ENCODE measurements at places on chromosomes 1 and 21.

- no peak for DNase-seq
Measured at GRCh38 chr1:116232989-116233514, 121.9 kb downstream of the MAB21L3 start.

- no peak for DNase-seq
Measured at GRCh38 chr1:186139115-186139514, 235.9 kb downstream of the TPR start.

GRCh38 chr1:117179471-117179870 is 31.3 kb downstream of the VTCN1 start:
- no peak for DNase-seq

DNA sequence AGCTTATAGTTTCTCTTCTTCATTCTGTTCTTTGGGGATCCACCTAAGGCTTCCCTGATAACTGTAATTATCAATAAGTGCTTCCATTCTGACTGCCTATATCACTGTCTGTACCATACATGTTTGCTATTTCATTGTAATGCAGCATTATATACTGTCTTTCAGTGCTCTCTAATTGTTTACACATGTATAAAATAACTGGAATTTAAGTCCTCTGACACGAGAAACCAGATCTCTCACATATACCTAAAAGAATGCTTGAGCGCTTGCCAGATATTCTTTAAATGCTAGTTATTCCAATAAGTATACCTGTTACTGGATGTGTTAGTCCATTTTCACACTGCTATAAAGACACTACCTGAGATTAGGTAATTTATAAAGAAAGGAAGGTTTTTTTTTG is 34.7 kb downstream of the CELF3 start:
- DNase-seq: no peak

DNA sequence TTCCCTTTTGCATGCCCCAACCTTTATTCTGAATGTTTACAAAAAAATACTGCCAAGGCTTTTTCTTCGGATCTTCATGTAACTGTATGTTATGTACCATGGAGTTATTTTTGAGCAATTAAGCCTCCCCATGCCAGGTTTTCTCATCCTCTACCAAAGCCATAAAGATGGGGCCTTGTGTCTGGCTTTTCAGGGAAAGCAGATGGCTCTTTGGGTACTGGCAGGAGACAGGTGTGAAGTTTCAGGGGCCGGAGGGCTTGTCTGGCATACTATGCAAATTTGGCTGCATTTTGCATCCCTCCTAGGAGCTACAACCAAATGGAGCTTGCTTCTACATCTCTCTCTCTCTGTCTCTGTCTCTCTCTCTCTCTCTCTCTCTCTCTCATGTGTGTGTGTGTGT is 28.1 kb upstream of the PLXNA2 start:
- DNase-seq: no peak

DNA sequence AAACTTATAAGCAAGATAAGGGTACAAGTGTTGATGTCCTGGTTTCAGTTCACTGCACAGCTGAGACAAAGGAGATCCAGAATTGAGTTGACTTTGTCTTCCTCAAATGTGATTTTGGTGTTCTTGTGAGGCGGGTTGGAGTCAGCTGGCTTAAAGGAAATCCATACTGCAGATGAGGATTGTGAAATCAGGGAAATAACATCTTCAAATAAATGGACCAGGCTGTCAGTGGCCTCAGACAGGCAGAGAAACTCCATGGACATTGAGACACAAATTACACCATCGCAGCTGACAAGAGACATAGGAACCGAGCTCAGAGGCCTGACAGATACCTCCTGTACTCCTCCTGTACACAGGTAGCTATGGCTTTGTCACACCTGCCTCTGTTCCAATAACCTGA is 27.0 kb upstream of the REG4 start:
- DNase-seq: no peak

GRCh38 chr1:151418081-151418480 is 18.7 kb downstream of the PSMB4 start:
- DNase-seq: no peak

- no peak for DNase-seq
Measured at GRCh38 chr1:181364801-181365200, 118.5 kb upstream of the CACNA1E start.

DNA sequence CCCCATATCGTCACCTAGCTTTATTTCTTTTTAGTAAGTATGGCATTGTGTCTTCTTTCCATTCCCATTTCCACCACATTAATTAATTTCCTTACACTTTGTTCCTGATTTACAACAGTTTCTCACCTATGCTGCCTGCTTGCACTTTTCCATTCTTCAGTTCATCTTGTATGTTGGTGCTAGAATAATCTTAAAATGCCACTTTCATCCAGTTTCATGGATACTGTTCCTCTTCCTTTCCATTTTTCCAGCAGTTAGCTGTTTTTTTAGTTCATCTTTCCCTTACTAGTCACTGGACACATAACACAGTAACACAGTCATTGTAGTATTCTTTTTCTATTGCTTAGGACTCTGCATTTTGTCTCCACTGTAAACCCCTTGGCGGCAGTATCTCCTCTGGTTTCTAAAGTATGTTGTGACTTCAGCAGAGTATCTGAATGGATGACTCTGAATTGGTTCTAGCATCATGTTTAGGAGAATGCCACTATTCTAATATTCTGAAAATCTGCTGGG is 2.1 kb downstream of the CDC7 start:
- DNase-seq: no peak

DNA sequence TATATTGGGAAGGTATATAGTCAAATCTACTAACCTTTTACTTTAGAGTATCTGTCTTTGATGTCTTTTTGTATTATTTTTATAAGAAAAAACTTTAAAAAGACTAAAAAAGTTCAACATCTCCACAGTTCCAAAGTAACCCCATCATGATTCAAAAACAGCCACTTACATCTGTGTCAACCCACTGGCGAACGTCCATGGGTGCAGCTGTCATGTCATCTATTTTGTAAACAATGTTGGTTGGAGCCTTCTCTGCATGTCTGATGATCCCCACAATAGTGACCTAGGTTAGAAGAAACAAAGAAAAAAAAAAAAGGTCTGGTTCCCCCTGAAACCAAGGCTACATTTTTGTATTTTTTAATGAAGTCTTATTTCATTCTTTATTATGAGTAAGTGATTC is 28.0 kb upstream of the SMPDL3B start:
- DNase-seq: no peak

DNA sequence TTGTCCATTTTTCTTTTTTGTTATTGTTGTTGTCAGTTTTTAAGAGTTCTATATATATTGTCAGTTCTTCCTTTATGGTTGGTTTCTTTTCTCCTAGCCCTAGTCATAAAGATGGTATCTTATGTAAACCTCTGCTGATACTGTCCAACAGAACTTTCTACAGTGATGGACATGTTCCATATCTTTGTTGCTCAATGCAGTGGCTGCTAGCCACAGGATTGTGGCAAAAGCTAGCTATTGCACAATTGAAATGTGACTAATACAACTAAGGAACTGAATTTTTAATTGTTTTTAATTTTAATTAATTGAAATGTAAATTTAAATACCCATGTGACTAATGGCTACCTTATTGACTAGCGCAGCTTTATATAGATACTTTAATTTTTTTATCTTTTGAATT is 411.8 kb upstream of the PTBP2 start:
- DNase-seq: no peak

DNA sequence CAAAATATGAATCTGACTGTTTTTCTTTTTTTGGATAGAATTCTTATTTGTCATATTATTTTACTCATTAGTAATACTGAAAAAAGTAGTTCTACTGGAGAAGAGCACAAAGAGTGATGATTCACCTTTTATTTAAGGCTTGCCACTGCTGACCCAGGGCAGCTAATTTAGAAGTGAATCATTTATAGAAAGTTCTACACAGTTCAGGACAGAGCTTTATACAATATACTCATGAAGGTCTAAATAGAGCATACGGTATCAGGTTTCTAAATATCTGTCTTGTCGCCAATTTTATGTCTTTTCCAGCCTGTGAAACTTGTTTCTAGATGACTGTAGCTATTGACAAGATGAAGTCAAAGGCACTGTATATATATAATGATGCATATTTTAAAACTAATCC is 25.0 kb downstream of the GIPC2 start:
- DNase-seq: no peak

- DNase-seq: no peak
Measured at GRCh38 chr1:115222616-115223402, 115.2 kb downstream of the NGF start.

DNA sequence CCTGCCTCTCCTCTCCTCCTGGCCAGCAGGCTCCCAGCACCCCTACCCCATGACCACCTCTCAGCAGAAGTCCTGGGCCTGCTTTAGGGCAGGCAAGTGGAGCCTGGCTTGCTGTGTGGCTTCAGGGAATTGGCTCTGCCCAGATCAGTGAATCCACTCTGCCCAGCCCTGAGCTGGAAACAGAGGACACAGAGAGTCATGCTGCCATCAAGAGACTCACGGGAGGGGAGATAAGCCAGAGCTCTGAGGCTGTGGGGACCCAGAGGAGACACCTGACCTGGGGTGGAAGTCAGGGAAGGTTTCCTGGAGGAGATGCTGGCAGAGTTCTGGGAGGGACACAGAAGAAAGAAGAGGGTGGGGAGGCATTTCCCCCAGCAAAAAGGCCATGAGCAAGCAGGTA is 54.2 kb downstream of the GLIS1 start:
- no peak for DNase-seq

DNA sequence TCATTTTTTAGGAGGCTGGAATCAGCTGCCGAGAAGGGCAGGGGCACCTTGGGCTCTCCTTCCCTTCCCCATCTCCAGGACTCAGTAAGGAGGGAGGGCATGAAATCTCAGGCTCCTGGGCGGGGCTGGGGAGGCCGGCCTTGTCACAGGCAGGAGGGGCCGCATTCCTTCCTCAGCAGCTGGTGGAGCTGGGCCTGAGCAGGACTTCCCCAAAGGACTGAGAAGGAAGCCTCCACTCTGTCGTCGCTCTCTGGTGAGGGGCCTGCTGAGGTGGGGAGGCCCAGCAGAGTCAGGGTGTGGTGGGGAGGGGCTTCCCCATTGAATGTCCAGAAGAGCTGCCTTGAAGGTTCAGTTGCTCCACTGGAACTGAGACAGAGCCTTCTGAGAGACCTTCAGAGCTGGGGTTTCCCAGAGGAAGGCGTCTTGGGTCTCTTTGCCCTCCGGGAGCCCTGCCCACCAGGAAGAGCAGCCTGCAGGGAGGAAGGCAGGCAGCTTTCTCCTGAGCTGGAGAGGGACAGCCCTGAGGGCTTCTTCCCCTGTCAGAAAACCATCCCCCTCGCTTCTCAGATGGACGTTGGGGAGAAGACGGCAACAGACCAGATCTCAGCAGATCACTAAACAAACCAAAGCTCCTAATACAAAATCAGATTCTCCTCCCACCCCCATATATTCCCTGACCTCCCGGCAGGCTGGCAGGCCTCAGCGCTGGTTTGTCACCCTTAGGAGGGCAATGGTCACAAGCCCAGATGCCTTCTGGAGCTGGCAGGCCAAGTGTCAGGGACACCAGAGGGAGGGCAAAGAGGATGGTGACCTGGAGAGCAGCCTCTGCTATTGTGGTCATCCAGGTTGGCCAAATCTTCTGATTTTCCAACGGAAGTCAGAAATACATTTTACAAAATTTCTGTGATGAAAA is 10.7 kb downstream of the KCNA10 start:
- DNase-seq: peak; percentile 59

DNA sequence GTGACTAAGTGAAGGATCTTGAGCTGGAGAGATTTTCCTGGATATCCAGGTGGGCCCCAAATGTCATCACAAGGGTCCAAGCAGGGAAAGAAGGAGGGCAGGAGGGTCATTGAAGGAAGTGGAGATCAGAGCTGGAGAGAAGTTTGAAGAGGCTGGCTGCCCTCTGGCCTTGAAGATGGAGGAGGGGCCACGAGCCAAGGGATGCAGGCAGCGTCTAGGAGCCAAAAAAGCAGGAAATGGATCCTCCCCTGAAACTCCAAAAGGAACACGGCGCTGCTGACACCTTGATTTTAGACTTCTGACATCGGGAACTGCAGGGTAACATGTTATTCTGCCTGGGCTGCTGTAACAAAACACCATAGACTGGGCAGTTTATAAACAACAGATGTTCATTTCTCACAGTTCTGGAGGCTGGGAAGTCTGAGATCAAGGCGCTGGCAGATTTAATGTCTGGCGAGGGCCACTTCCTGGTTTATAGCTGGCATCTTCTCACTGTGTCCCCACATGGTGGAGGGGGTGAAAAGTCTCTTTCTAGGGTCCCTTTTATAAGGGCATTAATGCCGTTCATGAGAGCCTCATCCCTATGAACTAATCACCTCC is 28.8 kb upstream of the ZBTB21 start:
- DNase-seq: no peak

DNA sequence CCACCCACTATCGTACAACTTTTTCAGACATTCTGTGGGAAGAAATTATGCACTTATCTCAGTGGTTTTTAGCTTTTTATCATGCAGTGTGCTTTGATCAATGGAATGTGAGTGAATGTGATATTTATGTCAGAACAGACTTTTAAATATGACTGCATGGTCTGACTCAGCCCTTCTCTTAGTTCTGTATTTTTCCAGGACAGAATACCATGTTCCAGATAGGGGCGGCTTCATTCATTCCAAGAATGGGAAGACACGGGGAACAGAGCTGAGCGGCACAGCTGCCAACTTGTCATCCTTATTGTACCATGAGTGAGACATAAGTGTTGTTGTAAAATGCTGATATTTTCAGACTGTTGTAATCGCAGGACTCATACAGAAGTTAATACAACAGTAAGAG is 214.6 kb upstream of the NCAM2 start:
- no peak for DNase-seq

All from GM10248 (cell line).